Nephron progenitor cell (in vitro differentiated cells): ENCODE measurements at places on chromosomes 13 and 19.

- no peak for DNase-seq
Measured at GRCh38 chr19:6034512-6034911, 56.6 kb upstream of the RANBP3 start.

DNA sequence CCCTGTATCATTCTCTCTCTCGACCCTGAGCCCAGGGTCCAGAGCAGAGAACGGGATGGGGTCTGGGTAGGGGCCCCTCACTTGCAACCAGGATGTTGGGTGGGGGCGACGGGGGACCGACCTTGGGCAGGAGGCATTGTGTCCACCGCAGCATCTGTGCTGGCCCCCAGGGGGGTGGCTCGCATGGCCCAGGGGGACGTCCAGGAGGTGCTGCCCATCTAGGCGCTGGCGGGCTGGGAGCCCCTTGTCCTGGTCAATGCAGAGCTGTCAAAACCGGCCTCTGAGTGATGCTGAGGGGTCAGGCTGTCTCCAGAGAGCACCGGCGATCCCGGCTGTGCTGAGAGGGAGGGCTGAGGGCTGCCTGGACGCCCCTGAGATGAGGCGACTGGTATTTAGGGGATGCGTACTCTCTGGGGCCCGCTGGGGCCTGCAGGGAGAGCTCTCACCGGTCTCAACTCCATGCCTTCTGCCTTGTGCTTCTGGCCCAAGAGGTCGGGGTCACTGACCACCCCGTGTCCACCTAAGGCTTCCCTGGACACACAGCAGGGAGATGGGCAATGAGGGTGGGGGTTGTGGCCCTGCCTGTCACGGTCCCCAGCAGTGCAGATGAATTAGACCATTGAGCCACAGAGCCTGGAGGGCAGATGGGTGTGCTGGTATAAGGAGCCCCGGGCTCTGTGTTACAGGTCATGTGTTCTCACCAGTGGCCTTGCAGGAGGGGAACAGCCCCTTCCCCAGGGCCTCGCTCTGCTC, 8.6 kb downstream of the RPS9 start:
- no peak for DNase-seq

- no peak for DNase-seq
Measured at GRCh38 chr13:30846311-30846710, 59.8 kb upstream of the MEDAG start.

GRCh38 chr13:99165753-99166587, 34.7 kb upstream of the UBAC2 start:
- DNase-seq = no peak

DNA sequence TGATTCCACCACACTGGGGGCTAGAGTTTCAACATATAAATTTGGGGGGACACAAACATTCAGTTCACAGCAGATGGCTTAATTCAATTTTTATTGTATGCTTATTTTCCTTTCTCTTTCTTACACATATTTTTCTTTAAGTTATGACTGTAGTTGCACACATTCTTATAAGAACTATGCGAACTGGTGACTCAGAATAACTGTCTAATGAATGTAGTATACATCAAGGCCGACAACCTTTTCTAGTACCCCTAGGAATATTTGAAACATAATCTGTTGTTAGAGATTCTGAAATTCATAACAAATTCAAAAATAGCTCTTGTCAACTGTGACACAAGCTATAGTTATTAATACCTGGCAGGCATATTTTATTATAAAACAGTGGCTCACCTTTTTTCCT, 695.6 kb downstream of the PCDH9 start:
- no peak for DNase-seq

GRCh38 chr13:114237415-114238112, 2.9 kb downstream of the CDC16 start:
- DNase-seq = no peak

DNA sequence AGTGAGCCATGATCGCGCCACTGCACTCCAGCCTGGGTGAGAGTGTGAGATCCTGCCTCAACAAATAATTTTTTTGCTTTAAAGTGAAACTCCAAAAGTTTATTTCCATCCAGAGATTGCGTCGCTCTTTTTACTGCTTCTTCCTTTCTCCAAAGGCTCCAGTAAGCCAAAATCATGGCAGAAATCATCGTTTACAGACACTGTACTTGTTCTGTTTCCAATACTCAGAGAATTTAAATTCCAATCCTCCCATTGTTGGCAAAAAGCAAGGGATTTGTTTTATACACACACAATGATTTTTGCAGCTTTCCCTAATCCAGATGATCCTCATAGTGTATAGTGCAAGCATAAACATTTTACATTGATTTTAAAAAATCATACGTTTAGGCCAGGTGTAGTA, 15.3 kb downstream of the FBXO27 start:
- no peak for DNase-seq

- no peak for DNase-seq
Measured at GRCh38 chr13:29817604-29818378, 32.6 kb downstream of the UBL3 start.

- no peak for DNase-seq
Measured at GRCh38 chr13:20395061-20395916, 130.4 kb downstream of the CRYL1 start.

GRCh38 chr13:113305208-113305607, 8.2 kb downstream of the LAMP1 start:
- no peak for DNase-seq

- DNase-seq = no peak
Measured at GRCh38 chr19:17754634-17755442, 3.6 kb downstream of the FCHO1 start.

GRCh38 chr13:99226513-99226912, 25.9 kb downstream of the UBAC2 start:
- no peak for DNase-seq

GRCh38 chr19:38990949-38991697, 15.6 kb upstream of the FBXO17 start:
- DNase-seq = no peak

DNA sequence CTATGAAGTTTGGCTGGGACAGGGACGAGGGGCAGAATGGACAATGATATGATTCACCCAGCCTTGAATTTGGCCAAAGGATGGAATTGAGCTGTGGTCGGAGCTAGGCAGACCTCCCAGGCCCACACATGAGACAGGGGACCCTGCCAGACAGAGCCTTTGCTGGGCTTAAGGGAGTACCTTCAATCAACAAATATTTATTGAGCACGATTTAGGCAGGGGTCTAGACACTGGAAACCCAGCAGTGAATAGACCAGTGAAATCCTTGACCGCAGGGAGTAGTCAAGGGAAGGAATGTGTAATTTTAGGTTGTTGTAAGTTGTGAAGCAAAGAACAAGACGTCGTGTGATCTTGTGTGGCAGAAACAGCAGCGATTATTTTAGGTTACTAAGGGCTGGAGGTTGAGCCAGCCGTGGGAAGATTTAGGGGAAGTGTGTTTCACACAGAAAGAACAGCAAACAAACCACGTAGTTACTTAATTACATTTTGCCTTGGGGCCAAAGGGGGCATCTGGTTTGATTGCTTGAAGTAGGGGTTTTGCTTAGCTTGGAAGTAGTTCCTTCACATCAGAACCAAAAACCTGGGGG, 16.9 kb upstream of the AP1M2 start:
- no peak for DNase-seq

DNA sequence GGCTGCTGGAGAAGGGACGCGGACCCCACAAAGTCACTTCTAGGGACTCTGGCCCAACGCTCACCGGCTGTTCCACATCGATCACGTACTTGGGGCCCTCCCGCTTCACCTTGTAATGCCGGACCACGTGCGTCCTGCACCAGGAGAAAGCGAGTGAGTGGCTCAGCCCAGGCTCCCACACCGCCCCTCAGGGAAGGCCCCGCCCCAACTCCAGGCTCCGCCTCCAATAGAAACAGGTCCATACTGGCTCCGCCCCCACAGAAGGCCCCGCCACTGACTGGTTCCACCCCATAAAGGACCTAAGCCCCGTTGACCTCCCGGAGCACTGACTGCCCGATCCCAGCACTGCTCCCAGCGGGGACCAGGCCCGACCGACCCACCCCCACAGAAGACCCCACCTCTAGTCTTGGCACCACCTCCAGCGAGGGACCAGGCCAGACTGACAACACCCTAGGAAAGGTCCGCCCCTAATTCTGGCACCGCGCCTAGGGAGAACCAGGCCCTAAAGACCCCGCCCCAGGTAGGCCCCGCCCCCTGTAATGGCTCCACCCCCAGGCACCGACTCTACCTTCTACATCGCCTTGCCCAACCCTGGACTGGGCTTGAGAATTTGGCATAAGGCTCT, 11.3 kb downstream of the STAP2 start:
- DNase-seq = peak; percentile 92

GRCh38 chr19:5707576-5708575, 12.1 kb downstream of the LONP1 start:
- no peak for DNase-seq

DNA sequence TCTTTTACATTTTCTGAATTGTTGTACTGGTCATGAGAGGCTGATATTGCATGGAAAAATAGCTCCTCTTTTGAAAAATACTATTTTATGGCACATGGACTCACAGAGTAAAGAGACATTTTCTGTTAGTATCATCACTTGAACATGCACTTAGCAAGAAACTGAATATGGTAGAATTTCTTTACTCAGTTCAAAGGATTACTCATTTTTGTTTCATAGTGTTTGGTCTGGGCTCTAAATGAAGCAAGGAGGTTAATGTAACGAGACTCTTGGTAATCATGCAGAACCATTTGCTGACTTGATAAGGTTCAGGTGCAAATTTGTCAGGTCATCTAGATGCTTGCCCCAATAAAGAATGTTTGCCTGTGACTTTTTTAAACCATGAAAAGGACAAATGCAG, 63.2 kb downstream of the GPC6 start:
- no peak for DNase-seq

GRCh38 chr13:53131361-53131760, 102.7 kb downstream of the OLFM4 start:
- DNase-seq = no peak
